Kidney (tissue), 22 donors: ENCODE measurements at places on chromosomes 1 and 21. TPM values are rescaled to one million over a fixed set of nuclear protein-coding genes. Genes with fewer than 3 reads are reported as not detected.

DNA sequence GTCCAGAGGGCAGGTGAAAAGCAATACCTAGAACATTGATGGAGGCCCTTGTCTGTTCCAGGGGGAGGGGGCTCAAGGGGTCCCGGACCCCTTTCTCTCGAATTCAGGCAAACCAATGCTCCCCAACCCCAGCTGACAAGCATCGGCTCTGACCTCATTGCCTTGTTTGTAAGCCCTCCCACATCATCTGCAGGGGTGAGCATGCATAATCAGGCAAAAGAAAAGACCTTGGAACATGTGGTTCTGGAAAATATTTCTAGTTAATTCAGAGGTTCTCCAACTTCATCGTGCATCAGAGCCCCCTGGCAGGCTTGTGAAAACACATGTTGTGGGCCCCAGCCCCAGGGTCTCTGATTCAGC lies 231.3 kb downstream of the TOMM20 start:
- DNase-seq = no peak

GRCh38 chr21:33238146-33238545 lies 8.4 kb downstream of the IFNAR2 start:
- DNase-seq = no peak

DNA sequence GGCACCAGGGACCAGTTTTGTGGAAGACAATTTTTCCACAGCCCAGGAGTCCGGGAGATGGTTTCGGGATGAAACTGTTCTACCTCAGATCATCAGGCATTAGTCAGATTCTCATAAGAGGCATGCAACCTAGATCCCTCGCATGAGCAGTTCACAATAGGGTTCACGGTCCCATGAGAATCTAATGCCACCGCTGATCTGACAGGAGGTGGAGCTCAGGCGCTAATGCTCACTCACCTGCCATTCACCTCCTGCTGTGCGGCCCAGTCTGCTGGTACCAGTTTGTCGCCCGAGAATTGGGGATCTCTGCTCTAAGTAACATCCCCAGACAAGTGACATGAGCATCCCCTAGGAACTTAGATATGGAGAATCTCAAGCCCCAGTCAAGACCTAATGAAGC lies 180.7 kb downstream of the COQ8A start:
- DNase-seq = no peak

GRCh38 chr1:231041719-231042261 lies 1.7 kb upstream of the FAM89A start:
- DNase-seq = no peak

- DNase-seq = peak; percentile 77
Measured at GRCh38 chr1:58768971-58769808, 14.7 kb downstream of the JUN start.

DNA sequence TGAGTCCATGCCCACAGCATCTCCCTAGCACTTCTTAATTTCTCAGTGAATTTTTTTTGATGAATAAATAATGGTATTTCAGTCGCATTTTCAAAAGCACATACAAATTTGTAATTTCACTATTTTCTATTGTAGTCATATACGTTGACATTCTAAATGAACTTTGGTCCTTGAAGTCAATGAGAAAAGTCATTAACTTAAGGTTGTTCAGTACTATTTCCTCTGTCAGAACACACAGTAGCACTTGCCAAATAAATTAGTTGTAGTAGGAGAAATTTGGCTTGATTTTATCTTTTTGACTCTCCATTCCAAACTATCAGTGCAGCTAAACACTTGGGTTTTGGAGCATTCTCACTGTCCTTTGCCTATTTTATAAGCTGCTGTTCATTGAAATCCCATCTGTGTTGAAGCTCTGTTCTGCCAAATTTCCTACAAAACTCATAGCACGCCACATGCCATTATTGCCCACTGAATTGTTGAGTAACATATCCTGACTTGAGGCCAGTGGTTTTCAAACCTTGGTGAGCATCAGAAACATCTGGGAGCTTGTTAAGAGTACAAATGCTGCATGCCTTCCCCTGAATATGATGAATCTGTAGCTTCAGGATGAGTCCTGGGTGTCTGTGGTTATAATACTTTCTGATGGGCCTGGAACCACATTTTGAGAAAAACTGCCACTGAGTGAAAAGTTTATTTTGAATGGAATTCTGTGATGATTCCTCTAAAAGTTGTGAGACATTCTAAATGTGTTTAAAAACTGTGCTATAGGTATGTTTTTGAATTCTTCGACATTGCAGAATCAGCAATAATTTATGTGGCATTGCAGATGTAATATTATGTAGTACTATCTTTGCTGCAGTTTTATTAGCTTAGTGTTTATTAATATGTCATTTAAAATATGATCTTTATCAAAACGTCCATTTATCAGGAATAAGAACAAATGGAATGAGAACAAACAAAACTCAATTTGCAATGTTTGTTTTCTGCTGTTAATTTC lies 78.9 kb downstream of the DNM3 start:
- no peak for DNase-seq

DNA sequence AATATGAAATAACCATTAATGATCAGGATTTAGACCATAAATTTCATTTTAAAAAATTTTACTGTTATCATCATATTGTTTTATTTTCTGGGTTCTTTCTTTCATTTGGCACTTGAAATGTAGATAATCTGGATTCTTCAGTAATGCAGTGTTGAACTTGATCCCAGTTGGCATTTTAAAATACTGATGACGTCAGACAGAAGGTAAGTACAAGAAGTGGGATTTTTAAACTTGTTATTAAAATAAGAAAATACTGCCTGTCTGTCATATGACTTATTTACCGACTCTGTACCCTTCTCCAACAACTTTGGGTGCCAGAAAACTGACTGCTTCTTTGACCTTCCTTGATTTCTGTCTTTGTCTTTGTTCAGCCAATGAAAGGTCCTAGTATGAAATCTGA lies 415.1 kb upstream of the NEGR1 start:
- no peak for DNase-seq

- DNase-seq = no peak
Measured at GRCh38 chr1:165595246-165595938, 35.6 kb upstream of the MGST3 start.

DNA sequence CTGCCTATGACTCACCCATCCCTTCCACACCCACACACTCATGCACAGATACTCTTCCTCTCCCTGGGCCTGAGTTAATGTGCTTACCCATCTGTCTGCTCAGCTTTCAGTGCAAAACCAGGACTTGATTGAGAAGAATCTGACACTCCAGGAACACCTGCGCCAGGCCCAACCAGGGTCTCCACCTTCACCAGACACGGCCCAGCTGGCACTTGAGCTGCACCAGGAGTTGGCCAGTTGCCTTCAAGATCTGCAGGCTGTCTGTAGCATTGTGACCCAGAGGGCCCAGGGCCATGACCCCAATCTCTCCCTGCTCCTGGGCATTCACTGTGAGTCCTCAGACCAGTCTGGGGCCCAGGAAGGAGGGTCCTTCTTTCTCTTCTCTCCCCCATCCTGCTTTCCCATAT lies 3.5 kb upstream of the SH3BGRL3 start:
- DNase-seq = no peak

GRCh38 chr1:99456536-99456935 lies 189.4 kb upstream of the PALMD start:
- DNase-seq = no peak

- DNase-seq = no peak
Measured at GRCh38 chr21:43331111-43331961, 95.6 kb downstream of the SIK1 start.

GRCh38 chr1:154741741-154742495 lies 128.2 kb downstream of the KCNN3 start:
- no peak for DNase-seq

- DNase-seq = no peak
Measured at GRCh38 chr1:151716771-151717631, at the start of gene CELF3. Gene CELF3, minus strand, starts transcription at chr1:151716803. Its CDS starts 783 bp downstream, at chr1:151716020.

GRCh38 chr21:41597227-41597626 lies 89.3 kb upstream of the TMPRSS2 start:
- DNase-seq = no peak

Gene PRDM15
- 8.4 TPM for total RNA-seq

Gene INAVA
- total RNA-seq = 48.8 TPM

Gene AMY1B
- not detected for total RNA-seq

Gene ACTA1
- not detected for total RNA-seq

Gene ZNF593OS
- not detected for total RNA-seq

Gene KCNT2
- 6.3 TPM for total RNA-seq

Gene SLFNL1
- total RNA-seq = 0.50 TPM

Gene BTBD8
- 5.8 TPM for total RNA-seq

Gene UCK2
- 18.7 TPM for total RNA-seq
